ENCODE measurements at places on chromosomes 16 and 17. TPM values are rescaled to one million over a fixed set of nuclear protein-coding genes. Genes with fewer than 3 reads are reported as not detected.
A peak's percentile ranks its signal among the peaks of the same experiment; 100 is the strongest.

The NOD2 gene
- 0.73 TPM for polyA plus RNA-seq

DNA sequence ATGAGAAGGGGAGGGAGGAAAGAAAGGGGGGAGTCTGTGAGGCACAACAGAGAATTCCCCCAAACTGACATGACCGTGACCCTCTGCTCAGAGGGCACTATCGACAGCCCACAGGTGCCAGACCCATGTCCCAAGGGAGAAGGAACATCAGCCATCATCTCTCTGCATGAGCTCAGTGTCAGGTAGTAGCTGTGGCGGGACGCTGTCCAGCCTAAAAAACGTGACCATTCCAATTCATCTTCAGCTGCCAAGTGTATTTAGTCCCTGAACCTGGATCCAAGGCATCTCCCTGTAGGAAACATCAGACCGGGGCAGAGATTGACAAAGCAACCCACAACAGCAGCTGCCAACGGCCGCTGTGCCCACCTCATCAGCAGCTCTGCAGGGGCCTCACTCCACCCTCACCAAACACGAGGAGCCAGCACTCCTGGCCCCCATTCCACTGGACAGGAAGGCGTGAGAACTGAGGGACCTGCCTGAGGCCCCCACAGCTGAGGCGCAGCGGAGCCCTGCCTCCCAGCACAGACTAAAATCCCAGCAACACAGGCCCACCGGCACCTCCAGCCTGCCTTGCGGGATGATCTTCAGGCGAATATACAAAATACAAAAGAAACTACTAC lies 8.6 kb downstream of the TAF1C start:
- no peak for DNase-seq

GRCh38 chr16:27566417-27566816 lies 16.5 kb downstream of the KATNIP start:
- DNase-seq, result no peak

GRCh38 chr16:80027007-80027965 lies 426.7 kb upstream of the MAF start:
- DNase-seq, result peak; percentile 21

All from heart right ventricle (tissue), 16 donors.